Keratinocyte (primary cell): ENCODE measurements at places on chromosomes 6 and 20.
A peak's percentile ranks its signal among the peaks of the same experiment; 100 is the strongest.

- no peak for DNase-seq
These were observed 371.9 kb upstream of the ID4 start for GRCh38 chr6:19465256-19465655.

- no peak for DNase-seq
These were observed 72.1 kb downstream of the GFRAL start for GRCh38 chr6:55399351-55399750.

DNA sequence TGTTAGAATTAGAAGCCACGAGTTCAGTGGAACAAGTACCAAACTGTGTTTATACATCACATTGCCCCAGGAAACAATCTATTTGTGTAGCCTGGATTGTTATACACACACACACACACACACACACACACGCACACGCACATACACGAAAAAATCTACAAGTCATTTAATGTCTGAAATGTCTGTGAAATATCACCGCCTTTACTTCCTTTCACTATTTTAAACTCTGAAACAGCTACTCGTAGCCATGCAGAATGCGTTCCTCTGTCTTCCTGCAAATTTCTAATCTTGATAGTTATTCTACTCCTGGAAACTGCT is 84.4 kb upstream of the SCAF8 start:
- DNase-seq = no peak

DNA sequence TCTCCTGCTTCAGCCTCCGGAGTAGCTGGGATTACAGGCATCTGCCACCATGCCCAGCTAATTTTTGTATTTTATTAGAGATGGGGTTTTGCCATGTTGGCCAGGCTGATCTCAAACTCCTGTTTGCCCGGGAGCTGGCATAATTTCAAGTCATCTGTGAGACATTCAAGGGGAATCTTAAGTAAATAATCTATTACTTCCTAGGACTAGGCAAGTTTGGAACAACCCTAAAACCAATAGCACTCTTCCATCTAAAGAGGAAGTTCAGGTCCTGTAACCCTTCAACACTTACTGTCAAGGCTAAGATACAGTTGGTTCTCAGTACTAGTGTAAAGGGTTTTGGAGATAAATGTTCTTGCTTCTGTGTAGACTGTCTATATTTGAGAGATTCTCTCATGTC is 267.8 kb upstream of the IRAK1BP1 start:
- DNase-seq = peak; percentile 38

GRCh38 chr6:133208183-133208755 is 32.9 kb upstream of the EYA4 start:
- no peak for DNase-seq

DNA sequence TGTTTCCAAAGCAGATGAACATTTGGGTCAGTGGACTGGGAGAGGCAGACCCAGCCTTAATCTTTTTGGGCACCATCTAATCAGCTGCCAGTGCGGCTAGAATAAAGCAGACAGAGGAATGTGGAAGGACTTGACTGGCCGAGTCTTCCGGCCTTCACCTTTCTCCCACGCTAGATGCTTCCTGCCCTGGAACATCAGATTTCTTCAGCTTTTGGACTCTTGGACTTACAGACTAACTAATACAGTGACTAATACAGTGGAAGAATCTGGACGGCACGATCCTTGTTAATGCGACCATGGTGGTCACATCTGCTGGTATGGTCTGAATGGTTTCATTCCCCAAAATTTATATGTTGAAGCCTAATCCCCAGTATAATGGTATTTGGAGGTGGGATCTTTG is 122.6 kb upstream of the NXT1 start:
- DNase-seq = no peak

DNA sequence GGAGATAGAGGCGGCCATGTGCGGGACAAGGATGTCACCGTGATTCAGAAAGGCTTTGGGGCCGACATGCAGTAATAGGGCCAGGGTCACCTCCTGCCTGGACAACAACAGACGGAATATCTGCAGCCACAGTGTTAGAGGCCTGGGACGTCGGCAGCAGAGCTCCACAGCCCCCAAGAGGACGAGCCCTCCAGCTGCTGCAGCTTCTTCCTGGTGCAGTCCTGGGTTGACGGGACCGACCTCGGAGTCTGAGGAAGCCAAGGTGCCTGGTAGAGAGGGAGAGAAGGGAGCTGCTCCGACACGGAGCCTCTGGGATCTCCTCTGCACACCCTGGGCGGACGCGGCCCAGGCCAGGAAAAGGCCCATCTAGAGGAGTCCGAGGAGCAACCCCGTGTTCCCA is 23.2 kb upstream of the CHRNA4 start:
- DNase-seq = no peak

- no peak for DNase-seq
These were observed 125.7 kb upstream of the BTBD3 start for GRCh38 chr20:11791835-11792567.

GRCh38 chr20:59726281-59726595 is 121.9 kb downstream of the PHACTR3 start:
- DNase-seq = no peak

DNA sequence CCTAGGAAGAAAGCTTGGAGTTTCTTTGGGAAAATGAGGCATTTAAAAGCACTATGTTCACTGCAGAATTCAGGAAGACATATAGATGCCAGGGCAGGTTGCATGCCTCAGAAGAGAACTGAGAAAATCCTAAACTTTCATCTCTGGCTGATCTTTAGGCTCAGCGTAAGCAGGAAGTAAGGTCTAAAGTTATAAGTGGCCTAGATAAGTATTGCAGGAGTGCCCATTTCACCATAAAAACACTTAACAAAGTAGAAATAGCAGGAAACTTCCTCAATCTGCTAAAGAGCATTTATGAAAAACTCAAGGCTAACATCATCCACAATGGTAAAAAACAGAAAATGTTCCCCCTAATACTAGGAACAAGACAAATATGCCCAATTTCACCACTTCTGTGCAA is 320.3 kb downstream of the BMP2 start:
- DNase-seq = no peak

- no peak for DNase-seq
These were observed 131.8 kb downstream of the CLVS2 start for GRCh38 chr6:123127807-123128206.

DNA sequence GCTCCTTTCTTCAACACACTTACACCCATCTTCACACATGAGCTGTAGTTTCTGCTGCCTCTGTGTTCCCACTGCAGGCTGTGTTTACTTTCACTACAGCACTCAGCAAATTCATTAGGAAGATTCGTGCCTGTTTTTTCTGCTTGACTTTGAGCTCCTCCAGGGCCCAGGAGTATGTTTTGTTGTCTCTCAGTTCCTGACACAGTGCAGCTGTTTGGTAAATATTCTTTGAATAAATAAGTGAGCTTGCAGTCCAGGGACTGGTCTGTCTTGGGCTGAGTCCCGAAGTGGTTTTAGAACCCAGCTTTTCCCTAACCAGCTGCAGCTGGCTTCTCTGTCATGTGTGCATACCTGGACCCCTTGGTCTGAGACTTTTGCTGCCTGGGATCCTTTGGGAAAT is 46.6 kb upstream of the CCN6 start:
- no peak for DNase-seq

DNA sequence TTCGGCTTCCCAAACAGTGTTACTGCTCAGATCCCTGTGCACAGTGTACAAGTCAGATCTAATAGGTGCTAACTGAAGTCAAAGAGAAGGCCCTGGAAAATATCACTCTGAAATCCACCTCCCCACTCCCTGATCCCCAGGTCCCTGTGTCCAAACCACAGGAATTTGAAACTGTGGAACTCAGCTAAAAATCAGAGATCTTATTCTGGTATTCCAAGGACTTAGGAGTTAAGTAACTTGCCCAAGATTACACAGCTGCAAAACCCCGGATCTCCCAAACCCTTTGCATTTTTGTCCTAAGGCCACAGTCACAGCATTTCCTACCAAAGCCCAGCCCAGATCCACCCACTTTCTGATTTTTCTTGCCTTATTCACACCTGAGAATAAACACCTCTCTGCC is 32.3 kb upstream of the SLC23A2 start:
- no peak for DNase-seq

- no peak for DNase-seq
These were observed 20.7 kb downstream of the GATA5 start for GRCh38 chr20:62454904-62455636.

DNA sequence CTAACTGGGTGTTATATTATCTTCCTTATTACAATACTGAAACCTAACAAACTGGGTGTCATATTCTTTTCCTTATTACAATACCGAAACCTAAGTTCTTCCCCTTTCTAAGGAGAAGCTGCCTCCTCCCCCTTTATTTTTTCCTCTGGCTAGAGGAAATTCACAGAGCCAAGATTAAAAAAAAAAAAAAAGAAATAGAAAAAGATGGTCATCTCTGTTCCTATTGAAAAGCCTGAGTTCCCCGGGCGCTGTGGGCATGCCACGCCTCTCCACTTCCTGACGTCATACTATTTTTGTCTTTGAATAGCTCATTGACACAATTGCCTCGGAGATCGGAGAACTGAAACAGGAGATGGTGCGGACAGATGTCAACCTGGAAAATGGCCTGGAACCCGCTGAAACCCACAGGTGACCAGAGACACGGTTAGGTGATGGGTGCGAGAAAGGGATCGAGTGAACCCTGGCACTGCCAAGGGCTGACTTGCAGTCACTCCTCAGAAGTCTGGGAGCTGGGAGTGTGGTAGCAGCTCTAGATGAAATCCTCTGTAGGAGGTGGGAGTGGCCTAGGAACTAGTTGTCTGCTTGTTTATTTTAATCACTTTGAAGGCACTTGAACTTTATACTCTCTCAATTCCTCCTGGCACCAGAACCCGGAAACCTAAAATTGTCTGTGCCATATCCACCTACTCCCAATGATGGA is 82.2 kb upstream of the NAA20 start:
- no peak for DNase-seq

DNA sequence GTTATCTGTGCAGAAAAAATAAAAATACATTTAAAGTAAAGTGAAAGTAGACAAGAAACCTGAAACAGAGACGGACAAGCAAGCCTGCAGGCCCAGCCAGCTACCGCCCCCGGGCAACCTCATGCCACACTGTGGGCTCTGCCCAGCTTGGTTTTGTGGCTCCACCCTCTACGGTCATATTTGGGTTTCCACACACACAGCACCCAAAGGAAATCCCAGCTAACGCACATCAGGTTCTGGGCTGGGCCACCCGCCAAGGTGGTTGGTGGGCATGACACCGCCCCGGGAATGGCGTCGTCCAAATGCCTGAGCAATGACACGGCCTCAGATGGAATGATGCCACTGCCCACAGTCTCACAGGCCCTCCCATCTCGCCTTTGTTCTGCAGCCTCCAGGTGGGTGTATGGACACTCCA is 22.9 kb downstream of the FAM110A start:
- peak; percentile 98 for DNase-seq

DNA sequence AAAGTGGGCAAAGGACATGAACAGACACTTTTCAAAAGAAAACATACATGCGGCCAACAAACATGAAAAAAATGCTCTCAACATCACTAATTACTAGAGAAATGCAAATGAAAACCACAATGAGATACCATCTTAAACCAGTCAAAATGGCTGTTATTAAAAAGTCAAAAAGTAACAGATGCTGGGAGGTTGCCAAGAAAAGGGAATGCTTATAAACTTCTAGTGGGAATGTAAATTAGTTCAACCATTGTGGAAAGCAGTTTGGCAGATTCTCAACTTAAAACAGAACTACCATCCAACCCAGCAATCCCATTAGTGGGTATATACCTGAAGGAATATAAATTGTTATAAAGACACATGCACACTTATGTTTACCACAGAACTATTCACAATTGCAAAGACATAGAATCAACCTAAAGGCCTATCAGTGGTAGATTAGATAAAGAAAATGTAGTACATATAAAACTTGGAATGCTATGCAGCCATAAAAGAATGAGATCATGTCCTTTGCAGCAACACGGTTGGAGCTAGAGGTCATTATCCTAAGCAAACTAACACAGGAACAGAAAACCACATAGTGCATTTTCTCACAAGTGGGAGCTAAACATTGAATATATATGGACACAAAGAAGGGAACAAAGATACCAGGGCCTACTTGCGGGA is 16.3 kb downstream of the CENPQ start:
- no peak for DNase-seq

GRCh38 chr20:53652859-53653517 is 59.3 kb upstream of the ZNF217 start:
- DNase-seq = no peak
